Fibroblast of the aortic adventitia (primary cell): ENCODE measurements at places on chromosomes 6 and 20.

GRCh38 chr20:54195483-54196472, 12.1 kb upstream of the PFDN4 start:
- no peak for DNase-seq

GRCh38 chr20:47642624-47643023, 140.9 kb downstream of the NCOA3 start:
- DNase-seq = no peak

DNA sequence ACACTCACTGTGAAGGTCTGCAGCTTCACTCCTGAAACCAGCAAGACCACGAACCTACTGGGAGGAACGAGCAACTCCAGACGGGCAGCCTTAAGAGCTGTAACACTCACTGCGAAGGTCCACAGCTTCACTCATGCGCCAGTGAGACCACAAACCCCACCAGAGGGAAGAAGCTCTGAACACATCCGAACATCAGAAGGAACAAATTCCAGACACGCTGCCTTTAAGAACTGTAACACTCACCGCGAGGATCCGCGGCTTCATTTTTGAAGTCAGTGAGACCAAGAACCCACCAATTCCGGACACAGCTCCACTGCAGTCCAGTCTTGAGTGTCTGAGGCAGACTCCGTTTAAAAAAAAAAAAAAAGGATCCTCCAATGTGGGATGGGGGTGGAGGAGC, 60.4 kb upstream of the ERVFRD-1 start:
- no peak for DNase-seq

GRCh38 chr20:20466341-20466879, 98.5 kb downstream of the INSM1 start:
- peak; percentile 92 for DNase-seq

GRCh38 chr20:16606468-16607070, 33.3 kb upstream of the KIF16B start:
- no peak for DNase-seq

DNA sequence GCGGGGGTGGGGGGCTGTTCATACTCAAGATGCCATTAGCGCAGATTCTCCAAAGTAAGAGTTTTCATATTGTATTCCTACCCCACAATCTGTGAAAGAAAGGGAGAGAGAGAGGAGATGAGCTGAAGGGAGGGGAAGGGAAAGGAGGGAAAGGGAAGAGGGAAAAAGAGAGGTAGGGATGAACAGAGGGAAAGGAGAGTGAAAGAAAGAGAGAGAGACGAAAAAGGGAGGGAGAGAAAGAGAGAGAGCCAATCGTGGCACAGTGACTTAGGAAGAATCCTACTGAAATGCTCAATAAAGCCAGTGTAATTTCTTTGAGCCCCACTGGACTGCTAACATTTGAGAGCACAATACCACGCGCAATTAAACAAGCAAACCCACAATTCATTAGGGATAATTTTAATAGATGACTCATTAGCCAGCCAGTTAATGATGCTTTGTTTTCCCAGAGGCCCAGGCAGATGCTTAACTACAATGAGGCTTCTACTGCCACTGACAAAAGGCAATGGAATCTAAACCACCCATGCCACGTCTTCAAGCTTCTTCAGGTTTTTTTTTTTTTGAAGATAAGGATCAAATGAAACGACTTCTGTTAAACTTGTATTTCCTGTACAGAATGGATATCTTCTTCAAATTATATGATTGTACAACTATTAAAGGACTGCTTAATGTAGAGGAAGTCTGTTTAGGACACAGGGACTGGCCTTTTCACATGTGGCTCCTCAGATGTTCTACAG, 306.8 kb downstream of the FOXC1 start:
- DNase-seq = peak; percentile 55
